Stimulated activated CD4-positive, alpha-beta T cell treated with anti-CD3 and anti-CD28 coated beads, Interleukin-2, amount 100 ng/mL, for 24 hours (primary cell): ENCODE measurements at places on chromosomes 7 and 10.

GRCh38 chr7:5702876-5703571 is 78.4 kb downstream of the RNF216 start:
- DNase-seq, result no peak

- no peak for DNase-seq
Observed at GRCh38 chr10:124689911-124690498, 54.2 kb downstream of the FAM53B start.

- no peak for DNase-seq
Observed at GRCh38 chr7:66699998-66700397, 40.5 kb upstream of the RABGEF1 start.

GRCh38 chr7:6556196-6556595 is 4.9 kb upstream of the GRID2IP start:
- no peak for DNase-seq

- no peak for DNase-seq
Observed at GRCh38 chr7:34036972-34037792, 131.8 kb downstream of the BMPER start.

DNA sequence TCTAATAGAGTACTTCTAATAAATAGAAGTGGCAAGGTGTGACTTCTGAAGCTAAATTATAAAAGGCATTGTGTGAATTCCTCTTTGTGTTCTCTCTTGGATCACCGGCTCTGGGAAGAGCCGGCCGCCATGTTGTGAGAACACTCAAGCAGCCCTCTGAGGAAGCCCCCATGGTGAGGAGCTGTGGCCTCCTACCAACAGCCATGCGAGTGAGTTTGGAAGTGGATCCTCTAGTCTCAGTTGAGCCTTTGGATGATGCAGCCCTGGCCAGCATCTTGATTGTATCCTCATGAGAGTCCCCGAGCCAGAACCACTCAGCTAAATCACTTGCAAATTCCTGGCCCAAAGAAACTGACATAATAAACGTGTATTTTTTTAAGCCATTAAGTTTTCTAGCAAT is 94.5 kb upstream of the CARD11 start:
- no peak for DNase-seq

GRCh38 chr10:79483948-79484347 is 28.4 kb upstream of the EIF5AL1 start:
- no peak for DNase-seq

DNA sequence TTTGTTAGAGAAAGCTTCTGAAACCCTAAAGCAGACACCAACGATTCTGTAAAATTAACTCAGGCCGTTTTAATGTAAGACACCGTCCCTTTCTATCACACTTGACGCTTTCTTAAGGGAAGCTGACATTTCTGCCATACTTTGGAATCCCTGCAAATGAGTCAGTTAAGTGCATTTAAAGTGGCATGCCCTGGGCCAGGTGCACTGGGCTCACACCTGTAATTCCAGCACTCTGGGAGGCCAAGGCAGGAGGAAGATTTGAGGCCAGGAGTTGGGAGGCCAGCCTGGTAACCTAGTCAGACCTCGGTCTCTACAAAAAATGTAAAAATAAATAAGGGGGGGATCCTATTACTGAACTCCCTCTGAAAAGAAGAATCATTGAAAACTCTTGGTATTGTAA is 4.4 kb downstream of the UBE2H start:
- no peak for DNase-seq

DNA sequence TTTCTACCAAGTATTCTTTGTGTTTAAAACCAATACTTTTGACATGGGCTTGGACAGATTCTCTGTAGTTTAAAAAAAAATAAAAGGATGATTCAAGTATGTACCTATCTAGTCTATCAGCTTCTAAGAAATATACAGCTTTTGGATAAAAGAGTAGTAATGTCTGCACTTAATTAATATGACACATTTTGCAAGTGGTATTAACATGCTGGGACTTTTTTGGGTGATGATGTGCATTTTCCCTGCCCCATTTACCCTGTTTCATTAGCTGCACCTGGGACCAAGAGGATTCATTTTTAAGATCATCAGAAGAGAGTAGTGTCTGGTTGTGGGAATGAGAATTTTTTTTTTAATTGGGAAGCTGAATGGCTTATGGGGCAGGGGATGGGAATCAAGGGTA is 236.2 kb upstream of the KLF14 start:
- no peak for DNase-seq

- DNase-seq, result no peak
Observed at GRCh38 chr7:98283127-98283886, 1.8 kb downstream of the BRI3 start.

DNA sequence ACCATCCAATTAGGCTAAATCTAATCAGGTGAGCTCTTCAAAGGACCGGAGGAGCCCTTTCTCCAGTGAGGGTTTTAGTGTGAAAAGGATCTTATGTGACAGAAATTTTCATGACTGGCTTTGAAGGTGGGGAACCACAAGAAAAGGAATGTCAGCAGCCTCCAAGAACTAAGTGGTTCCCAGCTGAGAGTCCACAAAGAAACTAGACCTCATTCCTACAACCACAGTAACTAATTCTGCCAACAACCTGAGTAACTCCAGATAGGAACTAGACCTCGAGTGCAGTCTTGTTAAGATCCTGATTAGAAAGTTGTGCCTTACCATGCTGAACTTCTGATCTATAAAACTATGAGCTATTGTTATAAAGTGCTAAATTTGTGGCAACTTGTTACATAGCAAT is 51.3 kb downstream of the PCLO start:
- DNase-seq, result no peak

DNA sequence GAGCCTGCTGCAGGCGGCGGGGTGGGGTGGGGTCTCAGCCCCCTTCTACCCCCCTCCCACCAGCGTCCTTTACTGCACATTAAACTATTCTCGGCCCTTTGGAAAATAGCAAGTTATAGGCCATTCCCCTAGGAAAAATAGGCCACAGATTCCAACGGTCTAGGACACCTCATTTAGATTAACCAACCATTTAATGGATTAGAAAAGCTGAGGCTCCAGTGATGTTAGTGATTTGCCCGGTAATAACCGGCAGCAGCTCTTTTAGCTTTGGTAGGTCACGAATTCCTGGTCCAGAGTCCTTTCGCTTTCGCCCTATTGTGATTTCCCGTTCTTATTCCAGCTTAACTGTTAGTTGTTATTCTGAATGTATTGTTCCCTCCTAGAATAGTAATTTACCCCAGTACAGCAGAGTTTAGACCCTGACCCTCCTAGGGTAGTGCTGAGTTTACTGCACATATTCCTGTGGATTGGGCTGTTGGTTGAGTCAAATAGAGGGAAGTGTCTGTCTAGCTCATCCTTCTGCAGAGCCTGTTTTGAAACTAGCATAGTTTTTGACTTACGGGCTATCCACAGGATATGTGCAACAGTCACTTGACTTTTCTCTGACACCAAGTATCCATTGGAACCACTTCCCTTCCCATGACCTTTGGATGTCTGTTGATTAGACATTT is 754 bp downstream of the GSTO1 start:
- no peak for DNase-seq

- DNase-seq, result no peak
Observed at GRCh38 chr10:133422807-133423771, 1.3 kb downstream of the SPRN start.

DNA sequence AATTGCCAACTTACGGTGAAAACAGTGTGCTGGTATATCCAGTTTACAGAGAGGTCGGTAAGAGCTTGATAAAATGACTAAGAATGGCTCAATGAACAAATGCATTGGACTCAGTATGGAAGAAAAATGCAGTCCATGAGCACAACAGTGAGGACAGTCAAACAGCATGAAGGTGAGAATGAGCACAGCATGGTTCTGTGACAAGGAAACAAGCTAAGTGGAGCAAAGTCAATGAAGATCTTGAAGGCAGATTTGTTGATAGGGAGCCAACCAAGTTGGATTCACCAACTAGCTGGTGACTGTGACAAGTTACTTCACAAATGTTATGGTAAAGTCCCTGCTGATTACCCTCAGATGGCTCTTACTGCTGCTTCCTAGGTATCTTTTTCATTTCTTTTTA is 75.9 kb downstream of the SHOC2 start:
- no peak for DNase-seq
